ENCODE measurements at places on chromosomes 2 and 18.

GRCh38 chr2:30706534-30707303, 100.5 kb downstream of the CAPN13 start:
- no peak for DNase-seq

- DNase-seq, result no peak
These were observed 444.1 kb downstream of the SOCS6 start for GRCh38 chr18:70732916-70733315.

GRCh38 chr18:25230658-25231326, 121.2 kb downstream of the ZNF521 start:
- no peak for DNase-seq

- DNase-seq, result no peak
These were observed 168.5 kb downstream of the TPGS2 start for GRCh38 chr18:36660311-36660710.

GRCh38 chr2:42383855-42384530, 23.0 kb upstream of the COX7A2L start:
- no peak for DNase-seq

DNA sequence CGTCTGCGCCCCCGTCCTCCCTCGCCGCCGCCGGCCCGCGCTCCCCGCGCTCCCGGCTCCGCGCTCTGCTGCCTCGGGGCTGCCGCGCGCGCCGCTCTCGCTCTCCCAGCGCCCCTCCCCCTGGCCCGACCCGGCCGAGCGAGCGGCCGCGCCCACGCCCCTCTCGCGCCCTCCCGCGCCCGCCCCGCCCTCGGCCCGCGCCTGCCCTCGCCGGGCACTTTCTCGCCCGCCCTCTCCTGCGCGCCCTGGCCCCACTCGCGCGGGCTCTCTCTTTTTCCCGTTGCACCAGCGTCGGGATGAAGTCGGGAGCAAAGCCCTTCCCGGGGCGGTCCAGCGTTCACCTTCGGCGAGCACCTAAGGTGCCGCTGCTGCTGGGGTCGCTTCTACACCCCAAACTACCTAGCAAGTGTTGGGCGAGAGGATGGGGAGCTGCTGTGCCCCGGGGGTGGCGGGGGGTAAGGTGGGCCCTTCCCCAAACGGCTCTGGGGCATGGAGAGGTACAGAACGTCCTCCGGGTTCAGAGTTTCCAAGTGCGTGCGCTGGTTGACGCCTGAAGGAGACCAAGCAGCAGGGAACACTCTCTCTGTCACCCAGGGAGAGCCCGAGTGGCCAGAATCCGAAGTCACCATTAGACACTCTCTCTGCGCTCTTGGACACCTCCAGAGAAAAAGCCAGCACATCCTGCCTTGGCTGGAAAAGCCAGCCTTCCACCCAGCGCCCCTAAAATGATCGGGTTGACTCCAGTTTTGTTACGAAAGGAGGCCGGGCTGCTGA, at the start of gene COLEC12:
COLEC12 (minus strand) TSS at position 70 of the 774 bp plus-strand sequence. CDS start 187 bp downstream, outside the sequence.
- no peak for DNase-seq
